Substantia nigra (tissue), 51 donors: ENCODE measurements at places on chromosomes 6 and 20.

- no peak for DNase-seq
Observed at GRCh38 chr6:138944412-138944811, 43.6 kb downstream of the REPS1 start.

DNA sequence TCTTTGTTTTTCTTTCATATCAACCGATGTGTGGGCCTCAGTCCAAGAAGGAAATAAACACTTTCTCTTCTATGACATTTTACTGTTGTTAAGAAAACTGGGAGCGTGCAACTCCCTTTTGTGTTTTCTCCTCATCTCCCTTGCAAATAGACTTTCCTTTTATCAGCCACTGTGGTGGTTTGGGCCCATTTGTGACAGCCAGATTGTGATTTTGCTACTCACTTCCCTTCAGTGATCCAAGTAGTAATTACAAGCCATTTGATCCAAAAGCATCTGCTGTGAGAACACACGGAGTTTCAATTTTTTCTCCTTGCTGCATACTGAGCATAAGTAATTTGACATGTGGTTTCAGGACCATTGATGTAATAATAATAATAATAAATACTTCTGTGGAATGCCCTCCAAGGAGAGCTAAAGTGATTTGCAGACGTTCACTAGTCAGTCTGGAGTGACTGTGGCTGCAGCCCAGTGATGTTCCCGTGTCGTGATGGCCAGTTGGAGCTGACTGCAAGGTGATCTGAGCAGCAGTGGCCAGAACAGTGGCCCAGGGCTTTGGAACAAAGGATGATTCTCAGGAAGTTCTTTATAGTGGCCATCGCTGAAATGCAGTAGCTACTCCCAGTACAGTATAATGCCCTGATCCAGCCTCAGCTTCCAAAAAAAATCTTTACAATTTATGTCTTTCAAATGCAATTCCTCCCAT is 91.9 kb upstream of the CLDN20 start:
- no peak for DNase-seq

- no peak for DNase-seq
Observed at GRCh38 chr6:25405442-25405841, 126.3 kb downstream of the CARMIL1 start.

DNA sequence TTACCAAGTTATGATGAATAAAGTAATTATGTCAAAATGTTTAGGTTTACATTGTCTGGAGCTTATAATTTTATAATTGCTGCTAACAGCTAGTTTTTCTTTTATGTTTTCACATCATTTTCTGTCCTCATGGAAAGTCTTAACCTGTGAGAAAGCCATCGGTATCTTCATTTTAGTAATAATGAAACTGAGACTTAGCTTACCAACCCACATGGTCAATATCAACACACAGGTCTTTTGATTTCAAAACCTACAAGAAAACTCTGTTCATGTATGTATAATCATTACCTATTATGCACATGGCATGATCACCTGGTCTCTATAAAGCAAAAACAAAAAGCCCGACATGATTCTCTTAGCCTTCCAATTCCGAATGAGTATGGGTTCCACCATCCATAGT is 61.9 kb downstream of the KCNQ5 start:
- no peak for DNase-seq

GRCh38 chr6:41494212-41495110 is 51.7 kb upstream of the FOXP4 start:
- no peak for DNase-seq

GRCh38 chr6:145055567-145055966 is 679.8 kb downstream of the EPM2A start:
- DNase-seq = no peak

DNA sequence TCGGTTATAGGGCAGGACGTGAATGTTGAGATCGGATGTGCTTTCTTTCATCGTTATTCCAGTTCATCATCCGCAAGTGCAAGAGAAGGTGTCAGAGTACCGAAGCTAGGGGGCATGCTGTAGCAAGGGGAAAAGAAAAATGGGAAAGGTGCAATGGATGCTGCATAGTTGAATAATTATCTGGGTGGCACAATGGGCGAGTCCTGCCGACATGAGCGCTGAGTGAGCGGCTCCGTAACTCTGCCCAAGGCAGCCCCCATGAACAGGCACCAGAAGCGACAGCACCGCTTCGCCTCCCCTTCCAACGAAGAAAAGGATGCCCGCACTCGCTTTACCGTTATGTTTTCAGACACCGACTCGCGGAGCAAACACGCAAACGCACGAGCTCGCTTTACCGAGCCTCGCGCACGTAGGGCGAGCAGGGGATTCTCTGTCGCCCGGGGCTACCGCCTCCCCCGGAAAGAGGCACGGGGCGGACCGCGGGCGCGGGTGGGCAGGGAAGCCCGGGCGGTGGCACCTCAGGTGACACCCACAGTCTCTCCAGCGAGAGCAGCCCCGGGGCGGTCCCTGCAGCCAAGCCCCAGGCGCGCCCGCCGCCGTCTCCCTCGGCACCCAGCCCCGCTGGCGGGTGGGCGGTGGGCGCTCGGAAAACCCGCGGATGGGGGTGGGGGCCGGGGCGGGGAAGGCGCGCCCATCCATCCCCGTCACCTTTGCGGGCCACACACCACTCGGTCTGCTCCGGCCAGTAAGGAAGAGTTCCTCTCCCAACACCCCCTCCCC is 654 bp downstream of the WASF1 start:
- peak; percentile 39 for DNase-seq
